ENCODE measurements at places on chromosomes 3 and 15. TPM values are rescaled to one million over a fixed set of nuclear protein-coding genes. Genes with fewer than 3 reads are reported as not detected.

ZIC1 gene
- not detected for total RNA-seq

DUOX2 gene
- total RNA-seq = 6.9 TPM

SCG5 gene
- 0.84 TPM for total RNA-seq

CD86 gene
- not detected for total RNA-seq

OR5K2 gene
- not detected for total RNA-seq

- DNase-seq = no peak
Measured at GRCh38 chr3:194785315-194785714, 99.6 kb downstream of the FAM43A start.

GRCh38 chr15:92608866-92609700 is 46.5 kb downstream of the FAM174B start:
- DNase-seq = peak; percentile 17

GRCh38 chr3:186162221-186162620 is 53.3 kb upstream of the ETV5 start:
- no peak for DNase-seq

GRCh38 chr3:42979044-42979972 is at the start of gene GASK1A:
Gene GASK1A, plus strand, starts transcription at chr3:42979311. Its CDS starts 332 bp downstream, at chr3:42979643.
- DNase-seq = peak; percentile 50

GRCh38 chr3:27666708-27667107 is 55.4 kb downstream of the EOMES start:
- DNase-seq = no peak

- DNase-seq = no peak
Measured at GRCh38 chr3:119456469-119456868, 6.9 kb downstream of the TMEM39A start.

- no peak for DNase-seq
Measured at GRCh38 chr3:162072656-162073164, 576.1 kb downstream of the OTOL1 start.

DNA sequence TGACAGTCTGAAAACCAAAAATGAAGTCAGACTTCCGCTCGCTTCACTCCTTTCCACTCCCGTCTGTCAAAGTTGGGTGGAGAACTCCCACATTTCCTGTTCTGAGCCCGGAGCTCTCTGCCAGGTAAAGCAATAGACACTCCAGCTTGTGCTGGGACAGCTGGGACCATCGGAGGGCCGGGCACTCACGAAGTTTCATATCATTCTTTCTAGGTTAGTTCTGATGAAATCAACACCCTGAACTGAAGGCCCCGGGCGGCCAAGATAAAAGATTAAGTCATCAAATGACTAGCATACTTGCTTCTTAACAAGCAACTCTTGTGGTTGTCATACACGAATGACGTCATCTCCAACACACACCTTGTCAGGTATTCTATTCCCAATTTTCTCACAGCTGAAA is 42.1 kb downstream of the MAGI1 start:
- peak; percentile 70 for DNase-seq

Data from Caco-2 (cell line).